ENCODE measurements at places on chromosomes 13 and 19.

GRCh38 chr19:41998246-41999020 is 4.4 kb upstream of the ATP1A3 start:
- DNase-seq: peak; percentile 86

DNA sequence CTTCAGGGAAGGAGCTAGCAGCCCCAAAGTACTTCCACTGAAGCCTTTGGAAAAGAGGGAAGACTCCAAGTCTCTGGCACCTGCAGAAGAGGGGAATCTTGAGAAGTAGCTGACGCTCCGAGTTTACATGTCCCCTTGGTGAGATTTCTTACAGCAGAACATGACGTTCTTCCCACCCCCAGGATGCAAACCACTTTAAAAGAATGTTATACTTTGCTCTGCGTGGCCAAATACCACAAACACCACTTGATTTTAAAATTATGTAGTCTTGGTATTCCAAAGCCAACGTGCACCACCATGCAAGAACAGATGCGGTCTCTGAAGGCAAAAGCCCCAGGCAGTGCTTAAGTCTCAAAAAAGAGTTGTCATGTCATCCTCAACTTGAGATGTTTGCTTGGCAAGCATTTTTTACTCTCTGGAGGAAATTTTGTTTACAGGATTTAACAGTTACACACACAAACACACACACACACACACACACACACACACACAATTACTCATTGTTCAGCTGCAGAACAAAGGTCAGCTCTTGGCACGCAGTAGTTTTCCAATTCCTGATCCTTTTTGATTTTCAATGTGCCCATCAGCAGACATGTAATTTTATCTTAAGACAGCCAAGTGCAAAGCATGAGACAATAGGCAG is 106.1 kb downstream of the RGCC start:
- DNase-seq: no peak

- peak; percentile 56 for DNase-seq
Observed at GRCh38 chr19:19562665-19563347, 24.7 kb downstream of the CILP2 start.

DNA sequence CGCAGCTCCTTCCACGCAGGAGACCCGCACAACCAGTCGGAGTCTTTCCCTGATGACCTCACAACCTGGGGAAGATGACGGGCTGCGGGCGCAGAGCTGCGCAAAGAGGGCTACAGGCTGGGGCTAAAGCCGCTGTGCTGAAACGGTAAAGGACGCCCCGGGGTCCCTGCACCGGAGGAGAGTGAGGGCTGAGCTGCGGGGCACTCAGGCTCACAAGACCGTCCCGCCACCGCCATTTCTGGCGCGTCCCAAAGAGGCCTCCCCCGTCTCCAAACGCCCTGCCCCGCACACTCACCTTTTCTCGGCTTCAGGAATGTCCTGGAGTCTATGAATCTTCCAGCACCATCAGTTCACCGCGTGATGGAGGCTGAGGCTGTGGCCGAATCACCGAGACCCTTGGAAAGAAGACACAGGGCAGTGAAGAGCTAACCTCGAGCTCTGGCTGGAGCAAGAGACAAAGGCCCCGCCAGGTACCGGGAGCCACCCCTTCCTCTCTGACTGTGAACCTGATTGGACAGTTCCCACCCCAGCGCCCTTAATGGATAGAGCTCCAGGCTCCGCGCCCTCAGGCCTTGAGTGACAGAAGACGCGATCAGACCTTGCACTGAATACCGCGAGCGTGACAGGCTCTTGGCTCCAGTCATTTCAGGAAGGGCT is 41.8 kb upstream of the ZNF429 start:
- DNase-seq: peak; percentile 93

DNA sequence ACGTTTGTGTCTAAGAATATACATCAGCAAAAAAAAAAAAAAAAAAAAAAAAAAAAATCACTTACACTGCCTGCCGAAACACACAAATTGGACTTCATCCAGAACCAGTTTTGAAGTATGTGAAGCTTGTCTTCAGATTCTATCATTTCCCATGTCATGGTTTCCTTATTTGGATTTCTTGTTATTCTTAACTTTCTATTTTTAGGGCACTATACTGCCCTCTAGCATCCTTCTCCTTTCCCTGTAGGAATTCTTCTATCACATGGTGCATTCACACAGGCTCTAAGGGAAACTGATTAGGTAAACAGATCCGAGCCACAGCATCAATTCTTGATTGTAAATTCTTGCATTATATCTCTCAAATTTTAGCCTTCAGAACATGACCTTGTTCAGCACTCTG is 1507.5 kb downstream of the OLFM4 start:
- DNase-seq: peak; percentile 14

GRCh38 chr13:100983111-100983510 is 308.5 kb upstream of the TMTC4 start:
- DNase-seq: no peak

DNA sequence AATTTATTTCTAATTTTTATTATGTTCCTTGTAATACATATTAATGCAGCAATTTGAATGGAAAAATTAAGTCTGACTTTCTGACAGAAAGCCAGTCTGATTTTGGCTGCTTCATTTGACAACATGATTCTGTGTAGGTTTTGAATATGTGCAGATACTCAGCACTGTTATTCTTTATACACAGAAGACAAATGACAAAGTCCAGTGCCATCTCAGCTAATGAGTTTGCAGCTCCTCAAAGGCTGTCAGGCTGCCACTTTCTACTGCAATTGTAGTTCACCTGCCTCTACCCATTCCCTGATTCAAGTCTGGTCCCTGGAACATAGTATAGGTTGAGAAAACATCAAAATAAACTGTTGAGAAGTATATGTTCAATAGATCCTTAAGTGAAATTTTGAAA is 2.9 kb upstream of the CHAMP1 start:
- DNase-seq: no peak

DNA sequence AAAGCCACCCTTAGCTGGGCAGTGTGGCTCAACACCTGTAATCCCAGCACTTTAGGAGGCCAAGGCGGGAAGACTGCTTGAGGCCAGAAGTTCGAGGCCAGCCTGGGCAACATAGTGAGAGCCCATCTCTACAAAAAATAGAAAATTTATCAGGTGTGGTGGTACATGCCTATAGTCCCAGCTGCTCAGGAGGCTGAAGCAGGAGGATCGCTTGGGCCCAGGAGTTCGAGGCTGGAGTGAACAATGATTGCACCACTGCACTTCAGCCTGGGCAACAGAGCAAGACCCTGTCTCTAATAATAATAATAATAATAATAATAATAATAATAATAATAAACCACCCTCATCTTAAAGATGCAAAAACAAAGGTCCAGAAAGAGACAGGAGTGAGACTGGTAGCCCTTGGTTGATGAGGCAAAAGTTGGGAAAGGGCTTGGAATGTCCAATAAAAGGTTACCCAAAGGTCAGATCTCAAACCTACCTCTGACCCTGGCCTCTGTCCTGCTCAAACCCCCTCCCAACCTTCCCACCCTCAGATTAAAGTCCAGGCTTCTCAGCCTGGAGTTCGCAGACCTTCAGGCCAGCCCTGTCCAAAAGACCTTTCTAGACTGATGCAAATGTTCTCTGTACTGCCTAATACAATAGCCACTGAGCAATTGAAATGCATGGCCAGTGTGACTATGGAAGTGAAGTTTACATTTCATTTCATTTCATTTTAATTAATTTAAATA is 9.1 kb downstream of the ZNF575 start:
- DNase-seq: no peak

DNA sequence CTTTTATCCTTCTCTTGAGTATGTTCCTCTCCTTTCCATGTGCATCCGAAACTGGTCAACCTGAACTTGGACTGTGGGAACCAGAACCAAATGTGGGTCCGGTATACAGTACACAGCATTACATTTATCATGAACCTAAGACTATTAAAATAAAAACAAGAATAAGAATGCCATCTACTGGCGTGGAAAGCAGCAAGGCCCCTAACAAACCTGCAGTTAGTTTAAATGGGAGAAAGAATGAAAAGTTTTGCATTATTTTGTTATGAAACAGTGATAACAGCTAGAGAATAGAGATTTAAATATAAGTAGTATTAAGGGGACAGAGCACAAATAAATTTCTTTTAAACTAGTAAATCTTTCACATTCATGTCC is 159.5 kb downstream of the RBM26 start:
- no peak for DNase-seq

DNA sequence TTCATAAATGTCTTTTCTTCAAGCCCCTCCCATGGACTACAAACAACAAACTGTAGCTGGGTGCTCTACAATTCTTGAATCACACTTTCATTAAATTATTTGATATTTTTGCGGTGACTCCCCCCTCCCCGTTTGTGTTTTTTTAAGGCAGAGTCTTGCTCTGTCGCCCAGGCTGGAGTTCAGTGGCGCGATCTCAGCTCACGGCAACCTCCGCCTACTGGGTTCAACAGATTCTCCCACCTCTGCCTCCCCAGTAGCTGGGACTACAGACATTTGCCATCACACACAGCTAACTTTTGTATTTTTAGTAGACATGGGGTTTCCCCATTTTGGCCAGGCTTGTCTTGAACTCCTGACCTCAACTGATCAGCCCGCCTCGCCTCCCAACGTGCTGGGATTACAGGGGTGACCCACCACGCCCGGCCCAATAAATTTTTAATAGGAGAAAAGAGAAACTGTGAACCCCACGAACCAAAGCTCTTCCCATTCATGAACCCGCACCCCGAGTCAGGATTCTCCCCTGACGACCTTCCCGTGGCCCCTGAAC is 703 bp downstream of the ZNF506 start:
- DNase-seq: no peak

DNA sequence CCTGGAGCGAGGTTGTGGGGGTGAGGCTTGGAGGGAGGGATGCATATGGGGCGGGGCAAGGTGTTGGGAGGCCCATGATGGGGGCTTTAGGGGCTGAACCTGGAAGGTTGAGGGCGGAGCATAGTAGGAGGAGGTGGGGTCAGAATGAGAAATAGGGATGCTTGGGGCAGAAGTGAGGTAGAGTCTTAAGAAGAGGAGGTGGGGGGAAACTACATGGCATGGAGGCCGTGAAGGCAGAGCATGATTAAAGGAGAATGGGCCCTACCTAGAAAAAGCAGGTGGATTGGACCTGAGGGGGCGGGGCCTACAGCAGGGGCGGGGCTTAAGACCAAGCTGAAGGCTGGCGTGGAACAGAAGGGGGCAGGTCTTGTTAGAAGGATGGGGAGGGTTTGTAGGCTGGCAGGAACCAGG is 799 bp downstream of the NR1H2 start:
- DNase-seq: peak; percentile 67

GRCh38 chr19:15154002-15154612 is 46.7 kb downstream of the NOTCH3 start:
- DNase-seq: peak; percentile 73

GRCh38 chr19:33501693-33502356 is 19.8 kb downstream of the PEPD start:
- DNase-seq: no peak

DNA sequence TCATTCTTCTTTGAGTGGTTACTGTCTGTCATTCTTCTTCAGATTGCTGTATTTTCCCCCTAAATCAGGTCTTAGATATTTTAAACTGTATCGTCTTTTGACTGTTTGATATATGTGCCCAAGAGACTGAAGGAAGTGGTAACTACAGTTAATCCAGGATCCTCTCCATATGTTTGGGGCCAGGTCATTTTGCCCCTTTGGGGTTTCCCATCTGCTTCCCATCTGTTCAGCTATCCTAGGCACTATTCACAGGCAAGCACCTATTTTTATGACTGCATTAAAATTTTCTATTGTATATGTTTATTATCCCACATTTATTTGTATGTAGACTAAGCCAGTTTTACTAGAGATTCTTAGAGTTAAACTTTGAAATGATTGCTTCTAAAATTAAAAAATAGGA is 244.2 kb downstream of the PCCA start:
- DNase-seq: no peak

- DNase-seq: no peak
Observed at GRCh38 chr13:71589032-71589431, 278.0 kb downstream of the DACH1 start.

- no peak for DNase-seq
Observed at GRCh38 chr19:44814517-44814916, 5.6 kb downstream of the BCAM start.

GRCh38 chr19:32265995-32266394 is 79.4 kb upstream of the ZNF507 start:
- DNase-seq: no peak

- DNase-seq: no peak
Observed at GRCh38 chr19:32977280-32977679, 5.2 kb downstream of the FAAP24 start.

GRCh38 chr13:54373211-54373610 is 1344.6 kb downstream of the OLFM4 start:
- DNase-seq: peak; percentile 19

- DNase-seq: peak; percentile 69
Observed at GRCh38 chr19:10701955-10702525, 801 bp downstream of the QTRT1 start.

DNA sequence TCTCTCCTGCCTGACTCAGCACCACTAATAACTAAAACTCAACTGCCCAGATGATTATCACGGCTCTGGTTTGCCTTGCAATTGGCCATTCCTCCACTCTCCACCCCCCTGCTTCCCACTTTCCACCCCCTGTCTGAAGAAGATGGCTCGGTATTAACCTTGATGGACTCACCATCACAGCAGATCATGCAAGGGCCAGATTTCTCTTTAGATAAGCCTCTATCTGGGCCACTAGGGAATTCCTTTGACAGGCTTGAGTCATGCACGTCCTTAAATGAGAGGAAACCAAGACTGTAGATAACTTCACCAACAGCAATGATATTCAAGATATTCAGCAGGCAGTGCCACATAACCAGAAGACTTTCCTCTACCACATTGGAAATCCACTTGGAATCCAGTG is 131.1 kb upstream of the NBEA start:
- no peak for DNase-seq

- no peak for DNase-seq
Observed at GRCh38 chr13:110971486-110971885, 56.6 kb upstream of the ANKRD10 start.

DNA sequence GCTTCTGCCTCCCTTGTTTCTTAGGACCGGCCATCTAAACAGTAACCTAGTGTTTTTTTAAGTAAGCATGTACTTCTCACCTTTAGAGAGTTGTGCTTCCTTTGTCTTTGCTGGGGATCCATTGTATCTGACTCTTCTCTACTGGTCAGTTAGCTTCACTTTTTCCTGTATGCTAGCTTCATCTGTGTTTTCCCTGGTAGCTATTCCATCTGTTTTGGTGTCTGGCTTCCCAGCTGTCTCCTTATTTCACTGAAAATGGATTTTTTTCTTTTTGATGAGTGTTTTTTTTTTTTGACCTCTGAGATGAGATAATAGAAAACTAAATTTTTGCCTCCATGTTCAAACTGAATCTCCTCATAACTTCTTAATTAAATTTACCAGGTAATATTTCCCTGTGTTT is 637.0 kb upstream of the SLC10A2 start:
- DNase-seq: no peak

DNA sequence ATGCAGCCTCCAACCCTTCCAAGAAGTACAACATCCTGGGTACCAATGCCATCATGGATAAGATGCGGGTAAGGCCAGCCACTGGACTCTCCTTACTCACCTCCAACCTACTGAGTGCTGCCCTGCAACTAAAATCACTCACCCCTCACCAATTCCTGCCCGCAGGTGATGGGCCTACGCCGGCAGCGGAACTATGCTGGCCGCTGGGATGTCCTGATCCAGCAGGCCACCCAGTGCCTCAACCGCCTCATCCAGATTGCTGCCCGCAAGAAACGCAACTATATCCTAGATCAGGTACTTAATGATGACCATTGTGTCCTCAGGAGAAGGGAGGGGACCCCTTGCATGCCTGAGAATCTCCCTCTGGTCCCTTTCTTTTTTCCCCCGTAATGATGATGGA is 15.6 kb upstream of the CCDC97 start:
- no peak for DNase-seq
